ENCODE measurements at places on chromosomes 5 and 9.

- peak; percentile 33 for DNase-seq
These were observed 39.6 kb upstream of the TRIM36 start for GRCh38 chr5:115209279-115209678.

DNA sequence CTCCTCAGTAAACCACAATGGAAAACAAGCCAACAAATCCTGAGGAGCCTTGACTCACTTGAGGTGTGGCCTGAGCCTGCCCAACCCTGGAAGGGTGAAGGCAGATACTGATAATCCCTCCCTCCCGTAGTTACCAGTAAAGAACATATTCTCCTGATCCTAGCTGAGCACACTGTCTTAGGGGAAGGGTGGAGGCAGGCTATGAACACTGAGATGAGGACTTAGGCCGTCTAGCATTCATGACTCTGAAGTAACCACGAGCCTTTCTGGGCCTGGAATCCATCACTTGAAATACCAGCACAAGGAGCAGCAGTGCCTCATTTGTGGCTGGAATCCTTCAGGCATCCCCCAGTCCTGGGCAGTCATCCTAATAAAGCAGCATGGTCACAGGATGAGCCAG is 124.5 kb upstream of the PRLR start:
- no peak for DNase-seq

- DNase-seq, result no peak
These were observed 286.8 kb downstream of the ARHGAP26 start for GRCh38 chr5:143056792-143057579.

- DNase-seq, result no peak
These were observed 3.1 kb downstream of the DCP2 start for GRCh38 chr5:112979723-112980122.

- no peak for DNase-seq
These were observed 335.7 kb upstream of the RPS23 start for GRCh38 chr5:82613891-82614290.

DNA sequence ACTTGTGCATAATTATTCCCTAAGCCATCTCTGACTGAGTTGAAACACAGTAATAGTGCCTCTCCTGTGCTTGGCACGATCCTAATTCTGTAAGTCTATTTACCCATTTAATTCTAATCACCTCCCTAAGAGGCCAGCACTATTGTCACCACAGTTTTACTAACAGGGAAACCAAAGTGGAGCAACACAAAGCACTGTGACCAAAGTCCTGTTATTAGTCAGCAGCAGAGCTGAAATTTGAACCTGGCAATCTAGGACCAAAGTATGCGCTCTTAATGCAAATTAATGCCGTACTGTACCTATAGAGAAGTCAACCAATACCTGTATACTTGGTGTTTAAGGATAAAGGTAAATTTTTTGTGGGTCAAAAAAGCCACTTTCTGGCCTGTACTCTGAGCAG is 77.1 kb upstream of the CNTLN start:
- no peak for DNase-seq

DNA sequence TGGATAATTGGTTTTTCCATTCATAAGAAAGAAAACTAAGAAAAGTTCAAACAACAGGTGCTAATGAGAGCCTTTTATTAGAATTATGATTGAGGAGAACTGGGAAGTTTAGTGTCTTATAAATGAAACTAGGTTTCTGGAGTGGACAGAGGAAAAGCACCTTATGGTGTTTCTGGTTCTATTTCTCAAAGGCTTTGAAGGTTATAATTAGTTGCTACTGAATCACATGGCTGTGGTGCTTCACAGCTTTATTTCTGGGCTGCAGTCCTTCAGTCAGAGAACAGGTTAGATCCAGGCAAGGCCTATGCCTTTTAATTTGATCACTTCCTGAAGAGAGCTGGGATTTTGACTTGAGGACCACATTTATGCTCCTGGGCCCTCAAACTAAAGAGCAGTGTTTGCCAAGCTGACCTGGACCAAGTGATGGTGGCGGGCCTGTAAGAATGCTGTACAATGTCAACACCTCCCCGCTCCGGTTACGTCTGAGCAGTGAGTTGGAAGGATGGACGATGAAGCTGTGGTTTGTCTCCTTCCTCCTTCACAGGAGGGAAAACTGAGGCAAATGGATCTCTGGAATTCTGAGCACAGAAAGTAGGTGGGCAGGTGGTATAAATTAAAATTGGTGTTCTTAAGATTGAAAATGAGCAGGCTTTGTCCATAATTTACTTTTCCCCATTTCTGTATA is 56.0 kb downstream of the ZNF462 start:
- no peak for DNase-seq

GRCh38 chr5:142385194-142385593 is 60.4 kb upstream of the SPRY4 start:
- DNase-seq, result no peak

DNA sequence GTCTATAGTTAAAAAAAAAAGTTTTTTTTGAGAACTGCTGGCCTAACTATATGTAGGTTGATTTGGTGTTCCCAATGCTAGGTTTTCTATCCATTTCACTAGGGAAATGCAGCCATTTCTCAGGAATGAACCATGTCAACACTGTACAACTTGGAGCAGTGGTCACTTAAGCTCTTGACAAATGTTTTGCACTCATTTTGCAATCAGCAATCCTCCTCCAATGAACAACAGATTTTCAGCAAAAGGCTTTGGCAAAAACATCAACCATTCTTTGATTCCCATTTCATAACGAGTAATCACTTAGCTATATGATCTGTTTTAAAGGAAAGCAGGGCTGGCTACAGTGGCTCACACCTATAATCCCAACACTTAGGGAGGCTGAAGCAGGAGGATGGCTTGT is 17.9 kb downstream of the STRBP start:
- DNase-seq, result no peak

- DNase-seq, result no peak
These were observed 24.7 kb upstream of the TEX48 start for GRCh38 chr9:114706711-114707110.

GRCh38 chr5:104084896-104085295 is 522.3 kb upstream of the NUDT12 start:
- DNase-seq, result no peak

DNA sequence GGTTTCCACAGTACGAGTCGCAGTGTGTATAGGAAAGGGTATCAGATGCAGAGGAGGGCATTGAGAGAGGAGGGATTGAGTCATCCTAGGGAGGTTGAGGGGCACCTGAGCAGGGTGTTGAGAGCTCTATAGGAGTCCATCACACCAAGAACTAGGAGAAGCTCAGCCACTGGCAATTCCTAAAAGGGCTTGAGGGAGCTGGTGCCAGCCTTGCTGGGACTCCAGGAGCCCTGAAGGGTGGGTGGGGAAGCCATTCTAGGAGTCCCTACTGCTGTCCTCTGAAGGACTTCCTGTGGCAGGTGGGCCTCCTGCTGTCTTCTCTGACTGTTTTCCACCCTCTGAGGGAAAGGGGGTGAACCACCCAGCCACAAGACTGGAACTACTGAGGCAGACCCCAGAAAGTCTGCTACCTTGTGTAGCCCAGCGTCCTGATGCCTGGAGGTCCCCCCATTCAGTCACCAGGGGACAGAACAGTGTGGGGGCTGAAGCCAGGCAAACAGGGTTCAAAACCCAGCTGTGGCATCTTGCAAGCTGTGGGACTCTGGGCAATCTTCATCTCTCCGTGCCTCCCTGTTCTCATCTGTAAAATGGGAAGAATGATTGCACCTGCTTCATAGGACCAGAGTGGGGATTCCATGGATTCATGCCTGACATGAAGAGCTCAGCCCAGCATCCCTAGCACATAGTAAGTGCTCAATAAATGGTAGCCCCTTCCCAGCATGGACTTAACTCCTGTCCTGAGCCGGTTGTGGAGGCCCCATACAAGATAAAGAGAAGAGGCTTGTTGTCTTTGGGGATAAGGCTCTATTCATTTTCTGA is 149.5 kb downstream of the C9orf50 start:
- DNase-seq, result no peak

DNA sequence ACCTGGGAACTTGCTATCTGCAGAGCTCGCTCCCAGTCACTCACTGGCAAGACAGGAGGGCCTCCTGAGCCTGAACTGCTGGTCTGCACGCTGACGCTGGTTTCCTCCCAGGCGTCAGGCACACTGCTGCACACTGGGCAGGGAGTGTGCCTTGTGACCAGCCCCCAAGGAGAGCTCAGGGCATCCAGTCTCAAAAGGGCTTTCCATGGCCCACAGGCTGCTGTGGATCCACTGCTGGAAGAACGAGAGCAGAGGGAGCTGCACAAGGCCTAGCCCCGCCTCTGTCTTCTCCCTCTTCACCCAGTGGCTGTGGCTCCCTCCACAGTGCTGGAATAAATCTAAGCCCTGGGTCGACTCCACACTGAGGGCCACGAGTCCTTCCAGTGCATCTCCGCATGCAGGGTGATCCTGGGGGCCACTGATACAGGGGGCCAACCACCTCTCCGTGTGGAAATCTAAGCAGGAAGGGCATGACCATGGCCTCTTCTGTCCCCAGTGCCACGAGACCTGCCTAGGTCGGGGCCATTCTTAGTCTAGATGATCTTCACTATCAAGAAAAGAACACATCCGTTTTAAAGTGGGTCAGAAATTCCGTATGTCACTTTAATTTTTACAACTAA is 93.6 kb downstream of the CAMSAP1 start:
- DNase-seq, result no peak

DNA sequence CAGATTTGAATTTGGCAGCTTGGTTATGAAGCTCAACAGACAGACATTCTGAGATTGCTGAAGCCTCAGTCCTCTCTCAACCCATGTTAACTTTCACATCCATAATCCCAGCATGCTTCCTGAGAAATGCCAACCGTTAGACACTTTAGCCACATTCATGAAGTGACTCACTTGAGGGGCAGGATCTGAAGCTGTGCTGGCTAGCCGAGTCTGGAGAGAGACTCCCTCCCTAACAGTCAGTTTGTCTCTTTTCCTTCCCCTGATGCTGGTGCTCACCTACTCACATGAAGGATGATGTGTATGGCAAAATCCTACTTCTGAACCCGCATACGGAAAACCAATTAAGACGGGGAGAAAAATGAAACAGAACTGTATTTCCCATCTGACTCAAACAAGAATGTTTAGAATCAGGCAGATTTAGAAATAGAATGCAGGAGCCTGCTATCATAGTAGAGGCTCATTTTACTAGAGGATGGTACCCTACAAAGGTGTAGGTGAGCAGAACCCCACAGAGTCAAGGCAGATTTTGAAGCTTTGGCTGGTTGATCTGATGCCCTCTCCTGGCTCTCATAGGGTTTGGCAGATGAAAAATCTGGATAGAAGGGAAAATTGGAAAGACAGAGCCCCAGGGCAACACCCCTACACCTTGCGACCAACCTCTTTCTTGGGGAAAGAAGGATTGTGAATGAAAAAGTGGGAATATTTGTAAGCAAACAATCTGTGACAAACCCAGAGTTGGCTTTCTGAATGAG is 150.9 kb upstream of the LHFPL2 start:
- no peak for DNase-seq

- no peak for DNase-seq
These were observed 127.2 kb downstream of the KDM4C start for GRCh38 chr9:6884990-6885389.
